ENCODE measurements at places on chromosomes 1 and 21.

GRCh38 chr1:177170756-177171535 lies at the start of gene BRINP2:
TSS of gene BRINP2 (plus strand) at chr1:177170958. CDS start at chr1:177229877, 58,919 bp downstream.
- no peak for DNase-seq

- DNase-seq, result no peak
Measured at GRCh38 chr1:175207971-175208370, 15.4 kb upstream of the KIAA0040 start.

GRCh38 chr1:204272505-204272904 lies 58.7 kb upstream of the GOLT1A start:
- DNase-seq, result no peak

- no peak for DNase-seq
Measured at GRCh38 chr1:167056529-167057231, 33.5 kb downstream of the GPA33 start.

Measured in activated effector memory CD4-positive, alpha-beta T cell treated with anti-CD3 and anti-CD28 coated beads, Interleukin-2, amount 50 U/mL, for 16 hours (primary cell).